ENCODE measurements at places on chromosomes 12 and 14.

DNA sequence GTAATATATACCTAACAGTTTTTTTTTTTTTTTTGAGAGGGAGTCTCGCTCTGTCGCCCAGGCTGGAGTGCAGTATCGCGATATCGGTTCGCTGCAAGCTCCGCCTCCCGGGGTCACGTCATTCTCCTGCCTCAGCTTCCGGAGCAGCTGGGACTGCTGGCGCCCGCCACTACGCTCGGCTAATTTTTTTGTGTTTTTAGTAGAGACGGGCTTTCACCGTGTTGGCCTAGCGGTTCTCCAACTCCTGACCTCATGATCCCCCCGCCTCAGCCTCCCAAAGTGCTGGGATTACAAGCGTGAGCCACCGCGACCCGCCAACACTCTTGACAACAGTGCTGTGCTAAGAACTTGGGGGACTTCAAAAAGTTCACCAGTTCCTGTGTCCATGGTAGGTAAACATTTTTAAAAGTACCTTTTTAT, 63.5 kb downstream of the FOXG1 start:
- no peak for DNase-seq

DNA sequence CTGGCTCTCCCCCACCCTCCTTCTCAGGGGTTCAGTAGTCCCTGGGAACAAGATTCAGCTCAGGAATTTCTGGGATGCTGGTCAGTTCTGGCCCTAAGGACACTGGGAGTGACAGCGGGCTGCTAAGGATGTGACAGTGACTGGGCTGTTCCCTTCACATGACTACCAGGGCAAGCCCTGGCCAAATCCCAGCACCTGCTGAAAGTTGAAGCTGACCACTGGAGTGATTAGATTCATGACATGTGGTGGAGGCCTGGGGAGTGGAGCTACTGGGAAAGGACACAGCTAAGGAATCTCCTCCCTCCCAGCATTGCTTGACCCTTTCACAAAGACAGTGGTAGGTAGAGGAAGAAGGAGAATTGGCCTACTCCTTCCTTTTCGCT, 204.9 kb downstream of the DAD1 start:
- DNase-seq: no peak

- no peak for DNase-seq
These were observed 8.5 kb downstream of the SEC23A start for GRCh38 chr14:39094515-39094914.

DNA sequence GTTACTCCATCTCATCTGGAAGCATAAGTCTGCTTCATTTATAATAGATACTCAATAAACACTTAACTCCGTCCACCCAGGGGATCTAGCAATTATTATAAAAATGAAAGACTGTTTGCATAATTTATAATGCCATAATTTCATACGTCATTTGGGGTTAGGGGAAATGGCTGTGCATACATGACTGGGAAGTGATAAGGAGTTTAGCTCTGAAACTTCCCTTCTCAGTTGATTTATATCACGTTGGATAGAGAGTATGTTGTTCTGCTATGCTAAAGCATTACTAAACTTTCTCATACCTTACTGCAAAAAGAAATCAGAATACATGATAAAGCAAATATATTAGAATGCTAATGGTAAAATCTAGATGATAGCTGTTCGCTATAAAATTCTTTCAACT, 90.4 kb upstream of the DYNC1H1 start:
- no peak for DNase-seq

DNA sequence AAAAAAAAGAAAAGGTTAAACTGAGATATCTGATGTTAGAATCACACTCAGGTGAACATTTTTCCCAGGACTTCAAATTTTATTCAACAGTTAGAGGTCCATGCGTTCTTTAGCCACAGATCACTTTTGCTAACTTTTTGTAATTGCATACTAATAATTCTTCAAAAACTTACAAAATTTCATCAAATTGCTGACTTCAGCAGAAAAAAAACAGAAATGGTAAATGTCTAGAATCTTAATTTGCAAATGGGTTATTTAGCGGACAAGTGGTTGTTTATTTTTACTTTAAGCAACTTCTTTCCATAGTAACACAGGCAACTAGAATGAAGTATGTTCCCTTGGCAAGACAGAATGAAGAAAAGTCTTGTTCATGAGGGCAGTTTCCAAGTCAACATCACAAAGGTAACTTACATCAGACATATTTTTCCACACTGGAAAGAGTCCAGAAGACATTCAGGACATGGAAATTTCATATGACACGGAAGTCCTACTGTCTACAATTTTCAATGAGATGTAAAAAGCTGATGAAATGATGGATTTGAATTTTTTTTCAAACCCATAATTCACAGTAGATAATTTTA, 62.5 kb upstream of the SOX5 start:
- no peak for DNase-seq

DNA sequence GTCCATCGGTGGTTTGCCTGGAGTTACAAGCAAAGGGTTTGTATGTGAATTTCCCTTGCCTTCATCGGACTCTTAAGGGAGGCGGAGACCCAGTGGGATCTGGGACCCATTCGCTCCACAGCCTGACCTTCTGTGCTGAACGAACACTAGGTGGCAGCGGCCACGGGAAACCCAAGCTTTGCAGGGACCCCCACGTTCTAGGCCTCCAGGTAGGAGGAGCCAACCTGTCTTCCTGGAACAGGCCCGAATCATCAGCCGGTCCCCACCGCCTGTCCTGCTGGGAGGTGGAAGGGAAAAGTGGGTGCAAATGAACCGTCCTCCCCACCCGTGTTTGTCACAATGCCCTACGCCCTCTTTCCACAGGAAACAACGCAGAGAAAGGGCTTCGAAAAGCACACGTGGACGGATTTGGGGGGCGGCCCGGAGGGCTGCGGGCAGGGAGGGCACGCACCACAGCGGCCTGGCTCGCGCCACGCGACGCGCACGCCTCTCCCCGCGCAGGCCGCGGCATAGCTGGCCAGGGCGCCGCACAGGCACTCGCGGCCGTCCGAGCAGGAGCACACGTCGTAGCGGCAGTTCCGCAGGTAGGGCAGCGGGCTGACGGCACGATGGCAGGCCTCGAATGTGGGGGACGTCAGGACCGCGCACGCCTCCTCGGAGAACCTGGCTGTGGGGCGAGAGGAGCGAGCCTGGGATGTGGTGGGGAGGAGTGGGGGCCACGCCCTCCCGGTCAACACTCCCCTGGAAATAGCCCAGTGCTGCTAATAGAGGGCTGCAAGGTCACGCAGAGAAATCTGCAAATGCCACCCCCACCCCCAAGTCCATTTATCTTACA, 67.8 kb downstream of the VWF start:
- DNase-seq: no peak

GRCh38 chr12:6416596-6416995, 28.2 kb upstream of the CD27 start:
- DNase-seq: no peak

GRCh38 chr14:65482757-65483438, 70.4 kb downstream of the FUT8 start:
- DNase-seq: no peak

- no peak for DNase-seq
These were observed 181.1 kb upstream of the STXBP6 start for GRCh38 chr14:25231004-25231403.

DNA sequence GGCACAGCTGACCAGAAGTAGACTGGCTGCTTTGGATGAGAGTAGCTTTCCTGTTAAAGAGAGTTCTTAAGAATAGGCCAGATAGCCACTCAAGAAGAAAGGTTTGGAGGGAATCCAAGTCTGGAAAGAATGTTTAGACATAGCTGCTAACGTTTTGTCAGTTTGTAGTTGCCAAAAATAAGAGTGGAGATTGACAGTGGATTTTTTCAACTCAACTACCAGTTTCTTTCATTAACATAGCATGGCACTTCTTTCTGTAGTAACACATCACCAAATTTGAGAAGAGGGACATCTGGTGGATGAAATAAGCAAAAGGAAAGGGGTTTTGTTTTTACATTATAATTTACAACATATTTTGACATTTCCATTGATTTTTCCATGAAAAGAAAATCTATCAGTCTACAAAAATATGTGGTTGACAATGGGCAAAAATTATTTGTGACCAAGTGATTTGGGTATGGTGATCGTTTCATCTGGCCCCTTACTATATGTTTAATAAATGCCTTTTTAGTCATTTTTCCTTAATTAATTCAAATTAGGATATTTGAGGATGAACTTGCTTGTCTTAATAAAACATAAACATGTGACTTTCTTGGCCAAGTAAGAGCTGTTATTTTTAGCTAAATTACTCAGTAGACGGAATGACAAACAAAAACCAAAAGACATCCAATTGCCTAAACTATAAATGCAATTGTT, 71.1 kb downstream of the PTPRR start:
- DNase-seq: no peak

DNA sequence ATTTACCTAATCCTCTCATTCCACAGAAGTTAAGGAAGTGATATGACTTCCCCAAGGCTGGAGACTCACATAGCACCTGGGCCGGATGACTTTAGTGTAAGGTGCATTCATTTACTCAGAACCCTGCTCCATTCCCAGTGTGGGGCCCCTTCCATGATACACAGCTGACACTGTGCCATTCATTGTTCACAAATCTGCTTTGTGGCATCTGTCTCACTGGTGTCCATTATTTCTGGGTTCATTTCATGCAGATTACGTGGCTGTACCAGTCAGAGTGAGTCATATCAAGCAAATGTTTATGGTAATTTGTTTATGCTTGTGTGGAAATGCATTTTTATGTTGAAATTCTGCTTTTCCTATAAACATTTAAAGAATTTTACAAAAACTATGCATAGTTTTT, 5.2 kb downstream of the ANO4 start:
- no peak for DNase-seq

GRCh38 chr14:67269298-67270060, 28.2 kb downstream of the PALS1 start:
- DNase-seq: no peak

- DNase-seq: no peak
These were observed 27.1 kb upstream of the RNU6-8 start for GRCh38 chr14:32230181-32230580.

- no peak for DNase-seq
These were observed 756.4 kb downstream of the C12orf50 start for GRCh38 chr12:87272851-87273250.

- DNase-seq: no peak
These were observed 55.5 kb downstream of the CRACR2A start for GRCh38 chr12:3697311-3697870.

GRCh38 chr12:20120403-20120725, 248.0 kb upstream of the PDE3A start:
- DNase-seq: no peak

- DNase-seq: no peak
These were observed 1.4 kb upstream of the ARHGEF40 start for GRCh38 chr14:21068521-21069387.

DNA sequence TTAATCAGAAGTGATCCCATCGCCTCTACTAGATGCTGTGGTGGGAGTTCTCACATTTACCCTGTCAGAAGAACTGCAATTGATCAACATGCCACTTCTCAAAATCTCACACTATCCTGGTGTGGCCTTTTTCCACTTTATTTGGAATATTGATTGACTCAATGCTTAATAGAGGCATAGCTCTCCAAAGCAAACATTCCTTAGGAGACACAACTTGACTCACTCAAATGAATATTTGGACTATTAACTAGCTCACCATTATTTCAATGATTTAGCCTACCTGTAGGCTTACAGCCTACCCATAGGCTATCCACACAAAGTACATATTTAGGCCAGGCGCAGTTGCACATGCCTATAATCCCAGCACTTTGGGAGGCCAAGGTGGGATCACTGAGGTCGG, 186.5 kb downstream of the KLHL28 start:
- no peak for DNase-seq

GRCh38 chr12:104521731-104522130, 65.0 kb downstream of the CHST11 start:
- no peak for DNase-seq

DNA sequence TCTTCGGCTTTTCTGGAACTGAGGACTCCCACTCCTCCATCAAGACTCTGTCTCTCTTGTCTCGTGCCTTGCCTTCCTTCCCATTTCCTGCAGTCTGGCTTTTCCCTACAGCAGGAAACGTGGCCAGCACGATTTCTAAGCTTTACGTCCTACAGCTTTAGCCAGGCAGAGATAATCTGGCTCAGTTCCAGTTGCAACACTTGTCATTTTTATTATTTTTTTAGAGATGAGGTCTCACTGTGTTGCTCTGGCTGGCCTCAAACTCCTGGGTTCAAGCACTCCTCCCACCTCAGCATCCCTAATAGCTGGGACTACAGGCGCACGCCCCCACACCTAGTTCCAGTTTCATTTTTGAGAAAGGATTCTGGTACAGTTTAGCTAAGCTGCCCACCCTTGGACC, 19.9 kb downstream of the CALM1 start:
- no peak for DNase-seq

DNA sequence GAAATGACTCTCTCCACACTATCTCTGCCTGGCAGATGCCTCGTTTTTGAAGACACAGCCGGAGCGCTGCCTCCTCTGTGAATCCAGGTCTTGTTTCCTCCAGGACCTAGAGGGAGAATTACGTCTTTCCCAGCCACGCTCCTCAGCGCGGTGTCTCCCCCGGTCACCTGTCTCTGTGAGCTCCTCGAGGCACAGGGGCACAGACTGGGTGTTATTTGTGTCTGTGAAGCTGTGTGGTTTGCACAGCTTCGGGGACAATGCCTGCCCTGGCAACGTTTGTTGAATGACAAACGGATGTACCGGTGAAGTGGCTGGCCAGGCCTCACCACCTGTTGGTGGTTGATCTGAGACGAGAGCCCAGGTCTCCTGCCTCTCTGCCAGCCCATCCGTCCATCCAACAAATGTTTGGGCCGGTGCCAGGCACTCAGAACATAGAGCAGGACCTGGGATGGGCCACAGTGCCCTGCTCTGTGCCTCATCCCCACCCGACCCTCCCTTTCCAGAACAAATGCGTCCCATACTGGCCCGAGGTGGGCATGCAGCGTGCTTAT, 6.1 kb downstream of the PTPN6 start:
- no peak for DNase-seq

- DNase-seq: no peak
These were observed 35.7 kb downstream of the STK38L start for GRCh38 chr12:27279826-27280225.

DNA sequence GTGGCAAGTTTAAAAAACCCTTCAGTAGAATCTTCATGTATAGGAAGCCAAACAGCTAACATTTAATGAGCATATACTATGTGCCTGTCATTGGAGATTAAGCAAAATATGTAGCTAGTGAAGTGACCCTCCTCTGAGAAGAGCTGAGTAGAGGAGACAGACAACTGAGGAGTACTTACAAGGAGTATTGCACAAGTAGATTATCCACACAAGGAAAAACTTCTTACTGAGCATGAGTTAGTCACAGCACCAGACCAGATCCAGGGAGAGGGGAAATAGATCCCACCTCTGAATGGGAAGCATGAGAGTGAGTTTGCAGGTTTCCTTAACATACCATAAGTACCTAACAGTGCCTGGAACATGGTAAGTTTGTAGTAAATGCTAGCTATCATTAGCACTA, 33.0 kb downstream of the FRMD6 start:
- no peak for DNase-seq
